ENCODE measurements at places on chromosomes 5 and 9. TPM values are rescaled to one million over a fixed set of nuclear protein-coding genes. Genes with fewer than 3 reads are reported as not detected.

- no peak for DNase-seq
Observed at GRCh38 chr5:121979691-121980090, 17.9 kb downstream of the SRFBP1 start.

The BTNL9 gene
- 0.21 TPM for polyA plus RNA-seq

The FRRS1L gene
- polyA plus RNA-seq = 0.37 TPM

The GZMA gene
- not detected for polyA plus RNA-seq

The WHRN gene
- 7.2 TPM for polyA plus RNA-seq

GRCh38 chr5:145768863-145769262, 66.3 kb downstream of the PRELID2 start:
- no peak for DNase-seq

- no peak for DNase-seq
Observed at GRCh38 chr5:73998489-73998888, 372.5 kb downstream of the ARHGEF28 start.

DNA sequence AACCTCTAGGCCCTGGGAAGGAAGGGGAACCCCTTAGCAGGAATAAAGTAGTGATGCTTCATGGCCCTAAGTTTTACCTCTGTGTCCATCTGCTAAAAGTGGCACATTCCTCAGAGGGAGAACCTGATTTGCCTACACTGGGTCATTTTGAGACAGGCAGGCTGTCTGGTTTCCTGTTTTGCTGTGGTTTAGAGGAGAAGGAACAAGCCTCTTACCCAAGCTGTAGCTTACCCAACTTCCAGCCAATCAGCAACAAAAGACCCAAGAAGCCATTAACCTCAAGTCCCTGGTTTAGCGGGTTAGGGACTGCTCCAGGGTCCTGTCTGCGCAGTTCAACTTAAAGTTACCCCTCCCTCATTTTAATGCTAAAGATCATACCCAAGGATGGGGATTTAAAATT, 411.0 kb downstream of the MAT2B start:
- DNase-seq = no peak

- peak; percentile 63 for DNase-seq
Observed at GRCh38 chr5:95728494-95729114, 2.5 kb upstream of the RHOBTB3 start.

The BARX1 gene
- polyA plus RNA-seq = 0.87 TPM

DNA sequence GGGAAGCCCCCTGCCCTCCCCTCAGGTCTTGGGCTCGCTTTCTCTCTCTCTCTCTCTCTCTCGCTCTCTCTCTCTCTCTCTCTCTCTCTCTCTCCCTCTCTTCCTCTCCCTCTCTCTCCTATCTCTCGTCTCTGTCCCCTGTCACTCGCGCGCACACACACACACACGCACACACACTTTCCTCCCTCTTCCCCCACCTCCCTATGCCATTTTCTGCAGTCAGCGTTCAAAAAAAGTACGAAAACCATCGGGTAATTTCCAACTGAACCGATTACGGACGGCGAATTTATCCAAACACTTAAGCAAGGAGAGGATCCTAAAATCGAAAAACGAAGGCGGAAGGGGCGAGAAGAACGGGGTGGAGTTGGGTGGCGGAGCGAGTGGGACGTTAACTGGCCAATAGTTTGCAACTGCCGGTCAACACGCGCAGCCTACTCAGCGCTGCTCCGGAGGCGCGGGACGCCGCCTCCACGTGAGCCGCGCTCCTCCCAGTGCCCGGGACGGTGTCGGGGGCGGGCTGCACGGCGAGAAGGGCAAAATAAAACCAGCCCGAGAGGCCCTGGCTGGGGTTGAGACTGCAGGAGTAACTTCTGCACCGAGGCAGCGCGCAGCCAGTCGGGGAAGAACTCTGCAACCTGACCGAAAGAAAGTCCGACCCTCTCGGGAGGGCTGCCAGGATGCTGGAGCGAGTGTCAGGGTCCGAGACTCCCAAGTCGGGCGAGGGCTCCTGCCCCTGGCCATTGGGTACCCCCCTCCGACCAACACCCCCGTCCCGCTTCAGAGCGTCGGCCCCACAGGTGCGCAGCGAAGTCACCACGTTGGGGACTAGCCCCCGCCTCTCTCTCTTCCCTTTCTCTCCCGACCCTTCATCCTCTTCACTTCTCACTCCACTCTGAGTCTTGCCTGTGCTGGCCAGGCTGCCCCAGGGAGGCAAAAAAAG, 24.9 kb upstream of the ELAVL2 start:
- DNase-seq = peak; percentile 74

- peak; percentile 87 for DNase-seq
Observed at GRCh38 chr9:112887381-112887780, 3.3 kb downstream of the SLC46A2 start.

GRCh38 chr5:36382890-36383289, 81.2 kb upstream of the RANBP3L start:
- DNase-seq = no peak

The GLRA1 gene
- polyA plus RNA-seq = not detected

The REEP2 gene
- polyA plus RNA-seq = 20.5 TPM

The CER1 gene
- polyA plus RNA-seq = 0.73 TPM

GRCh38 chr5:168995024-168995423, 305.9 kb downstream of the SLIT3 start:
- DNase-seq = no peak

GRCh38 chr5:463301-463700, 20.3 kb downstream of the EXOC3 start:
- DNase-seq = no peak

- no peak for DNase-seq
Observed at GRCh38 chr5:172411484-172412072, 42.7 kb downstream of the SH3PXD2B start.

DNA sequence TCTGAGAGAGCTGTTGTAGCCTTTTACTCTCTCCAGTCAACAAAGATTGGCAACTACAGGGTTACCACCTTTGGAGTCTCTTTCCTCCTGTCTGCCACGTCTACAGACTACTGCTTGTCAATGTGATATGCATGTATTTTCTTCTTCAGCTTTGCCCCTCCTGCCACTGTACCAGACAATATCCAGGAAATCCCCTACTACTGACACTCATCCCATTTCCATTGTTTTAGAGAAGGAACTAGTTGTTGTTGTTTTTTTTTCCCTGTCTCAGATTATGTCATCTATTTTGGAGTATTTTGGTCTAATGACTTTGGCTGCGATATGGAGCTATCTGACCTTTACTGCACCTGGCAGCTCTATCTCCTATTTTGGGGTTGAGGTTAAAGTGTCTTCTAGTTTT, 50.1 kb upstream of the MACIR start:
- no peak for DNase-seq

The PRRT1B gene
- polyA plus RNA-seq = not detected

DNA sequence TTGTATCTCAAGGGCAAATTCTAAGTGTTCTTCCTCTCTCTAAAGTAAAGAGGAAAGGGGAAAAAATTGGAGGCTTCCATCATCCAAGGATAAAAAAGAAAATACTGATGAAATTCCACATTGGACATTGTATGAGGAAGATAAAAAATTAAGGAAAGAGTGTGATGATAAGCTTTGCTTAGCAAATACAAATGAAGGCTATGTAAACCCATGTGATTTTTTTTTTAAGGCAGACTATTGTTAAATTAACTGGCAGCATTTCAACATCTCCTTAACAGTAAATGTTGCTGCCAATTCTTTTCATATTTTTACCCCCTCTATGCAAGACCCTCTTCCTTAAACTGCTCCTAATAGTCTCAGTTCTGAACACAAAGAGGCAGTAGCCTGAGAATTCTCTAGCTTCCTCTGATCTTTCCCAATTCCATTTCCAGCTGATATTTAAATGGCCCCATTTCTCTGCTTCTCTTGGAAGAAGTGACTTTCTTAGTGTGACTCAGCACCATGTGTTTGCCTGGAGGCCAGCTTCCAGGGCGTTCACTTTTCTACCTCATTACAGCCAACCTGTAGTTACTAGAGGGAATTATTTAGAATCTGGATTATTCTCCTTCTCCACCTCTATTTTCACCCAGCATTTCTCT, 159.7 kb downstream of the TLE1 start:
- no peak for DNase-seq

The MACROH2A1 gene
- polyA plus RNA-seq = 64.9 TPM

DNA sequence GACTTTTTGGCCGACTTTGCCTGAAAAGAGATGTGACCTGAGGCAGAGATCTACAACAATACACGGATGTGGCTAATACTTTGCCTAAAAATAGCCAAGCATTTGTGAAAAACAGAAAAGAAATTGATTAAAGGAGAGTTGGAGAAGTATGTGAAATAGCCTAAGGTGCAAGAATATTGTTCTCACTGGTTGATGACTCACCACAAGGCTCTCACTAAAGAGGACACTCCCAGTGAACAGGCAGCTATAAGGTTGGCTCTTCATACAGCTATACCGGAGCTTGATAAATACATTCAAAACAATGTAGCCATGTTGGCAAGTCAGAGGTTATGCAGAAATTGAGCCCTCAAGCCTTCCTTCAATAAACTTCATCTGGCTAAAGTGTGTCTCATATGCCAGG, 317.2 kb upstream of the GRAMD2B start:
- DNase-seq = no peak

GRCh38 chr5:108743319-108743718, 4.4 kb upstream of the FER start:
- peak; percentile 34 for DNase-seq

GRCh38 chr5:35672995-35673394, 55.3 kb downstream of the SPEF2 start:
- peak; percentile 47 for DNase-seq

GRCh38 chr9:27785714-27786100, 212.4 kb upstream of the C9orf72 start:
- DNase-seq = no peak

DNA sequence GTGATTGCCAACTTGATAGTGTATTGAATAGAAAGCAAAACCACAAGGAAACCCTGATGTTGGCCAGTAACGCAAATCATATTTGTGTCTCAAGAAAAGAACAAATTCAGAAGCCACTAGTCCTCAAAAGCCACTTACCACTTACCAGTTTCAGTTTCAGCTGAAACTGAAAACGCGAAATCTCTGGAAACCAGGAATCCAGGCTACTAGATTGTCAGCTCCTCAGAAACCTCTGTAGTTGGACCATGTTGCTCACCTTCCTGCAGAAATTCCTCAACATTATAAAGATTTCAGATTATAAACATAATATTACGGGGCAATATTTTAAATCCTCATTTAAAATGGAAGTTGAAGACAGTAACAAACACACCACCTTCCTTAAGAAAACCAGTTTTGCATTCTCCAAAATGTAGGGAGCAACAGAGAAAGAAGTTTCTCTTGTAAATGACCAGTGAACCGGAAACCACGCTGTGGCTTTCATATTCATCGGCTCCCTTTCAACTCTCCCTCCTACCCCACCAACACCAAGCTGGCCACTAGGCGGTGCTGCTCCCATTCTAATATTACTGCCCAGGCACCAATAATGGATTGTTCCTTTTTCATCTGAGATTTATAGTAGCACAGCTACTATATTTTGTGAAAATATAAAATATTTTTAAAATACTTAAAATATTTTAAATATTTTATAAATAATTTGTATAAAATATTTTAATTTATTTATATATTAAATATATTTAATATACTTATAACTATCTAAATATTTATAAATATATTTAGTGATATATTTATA, 8.7 kb upstream of the TMED7 start:
- DNase-seq = peak; percentile 96

- no peak for DNase-seq
Observed at GRCh38 chr5:15620501-15620900, 120.5 kb downstream of the FBXL7 start.

DNA sequence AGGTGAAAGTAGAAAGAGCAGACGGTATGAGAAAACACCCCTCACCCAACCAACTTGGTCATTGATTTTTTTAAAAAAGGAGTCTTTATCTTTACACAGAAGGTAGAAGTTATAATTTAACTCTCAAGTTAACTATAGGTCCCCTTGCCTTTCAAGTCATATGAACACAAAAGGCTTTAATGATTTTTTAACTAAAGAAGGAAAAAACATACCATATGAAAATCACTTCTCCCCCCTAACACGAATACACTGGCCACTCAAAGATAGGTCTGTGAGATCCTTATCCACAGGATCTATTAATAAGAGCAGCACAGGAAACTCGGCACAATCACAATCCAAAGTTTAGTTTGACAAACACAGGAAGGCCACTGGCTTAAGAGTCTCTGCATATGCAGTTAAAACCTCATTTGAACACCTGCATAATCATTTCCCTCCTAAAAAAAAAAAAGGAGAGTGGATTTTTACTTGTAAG, 138.0 kb downstream of the ENC1 start:
- no peak for DNase-seq

DNA sequence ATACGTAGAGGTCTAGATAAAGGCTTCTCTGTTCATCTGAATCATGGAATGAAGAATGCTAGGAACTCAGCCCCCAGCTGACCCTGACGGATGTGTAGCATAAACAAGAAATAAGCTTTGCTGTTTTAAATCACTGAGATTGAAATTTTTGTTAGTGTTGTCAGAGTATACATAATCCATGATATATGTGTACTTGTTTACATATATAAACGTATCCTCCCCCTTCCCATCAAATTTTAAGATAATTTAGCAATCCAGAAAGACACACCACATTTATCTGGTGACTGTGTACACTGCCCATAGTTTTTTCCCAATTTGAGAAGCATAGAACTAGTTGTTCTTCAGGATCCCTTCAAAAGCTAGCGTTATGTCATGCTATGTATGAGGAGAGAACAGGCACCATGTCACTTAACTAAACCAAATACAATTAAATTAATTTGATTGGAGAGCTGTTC, 80.8 kb upstream of the OSMR start:
- DNase-seq = no peak

The AFF4 gene
- 31.3 TPM for polyA plus RNA-seq

- DNase-seq = no peak
Observed at GRCh38 chr9:97695995-97696802, 941 bp downstream of the XPA start.

DNA sequence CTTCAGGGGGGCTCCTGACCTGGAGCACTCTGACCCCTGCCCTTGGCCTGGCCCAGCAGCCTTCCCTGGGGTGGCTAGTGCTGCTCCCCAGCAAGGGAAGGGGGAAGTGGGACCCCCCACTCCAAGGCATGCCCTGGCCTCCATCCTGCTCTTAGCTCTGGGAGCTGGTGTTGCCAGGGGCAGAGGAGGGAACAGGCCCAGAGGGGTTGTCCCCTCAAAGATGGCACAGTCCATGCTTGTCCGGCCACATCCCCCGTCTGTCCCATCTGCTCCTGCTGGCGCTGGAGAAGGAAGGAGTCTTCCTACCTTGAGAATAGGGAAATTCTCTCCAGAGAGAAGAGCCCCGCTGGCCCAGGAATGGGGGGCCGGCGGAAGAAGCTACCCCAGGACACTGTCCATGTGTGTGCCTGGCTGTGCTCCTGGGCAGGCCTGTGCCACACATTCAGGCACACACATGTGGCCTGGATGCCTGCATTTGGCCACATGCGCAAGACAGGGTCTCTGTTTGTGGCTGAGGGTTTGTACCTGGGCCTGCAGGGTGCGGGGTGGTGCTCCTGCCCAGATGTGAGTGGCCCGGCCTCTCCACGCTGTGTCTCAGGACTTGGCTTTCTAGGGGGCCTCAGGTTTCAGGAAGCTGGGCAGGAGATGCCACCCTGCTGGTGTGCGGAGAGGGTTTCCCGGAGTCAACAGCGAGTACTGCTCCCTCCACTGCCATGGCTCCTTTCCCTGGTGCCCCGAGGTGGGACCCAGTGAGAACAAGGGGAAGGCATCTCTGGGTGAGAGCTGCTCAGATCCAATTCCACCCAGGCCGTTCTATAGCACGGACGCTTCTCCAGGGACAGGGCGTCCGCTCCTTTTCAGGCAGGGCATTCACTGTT, 247.1 kb downstream of the PBX3 start:
- DNase-seq = no peak

Data from GM23338 (cell line).